MG63 (cell line): ENCODE measurements at places on chromosomes 1 and 21.

GRCh38 chr1:153397924-153398651, 7.2 kb upstream of the S100A8 start:
- no peak for DNase-seq

GRCh38 chr1:172887162-172887561, 163.6 kb downstream of the TNFSF18 start:
- no peak for DNase-seq

DNA sequence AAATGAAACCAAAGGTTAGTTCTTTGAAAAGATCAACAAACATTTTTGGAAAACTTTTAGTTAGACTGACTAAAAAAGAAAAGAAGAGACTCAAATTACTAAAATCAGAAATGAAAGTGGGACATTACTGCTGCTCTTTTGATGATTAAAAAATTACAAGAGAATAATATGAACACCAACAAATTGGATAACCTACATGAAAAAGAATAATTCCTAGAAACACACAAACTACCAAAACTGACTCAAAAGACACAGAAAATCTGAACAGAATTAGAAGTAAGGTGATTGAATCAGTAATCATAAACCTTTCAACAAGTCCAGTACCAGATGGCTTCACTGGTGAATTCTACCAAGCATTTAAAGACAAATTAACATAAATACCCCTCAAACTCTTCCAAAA, 5.6 kb downstream of the KIFAP3 start:
- no peak for DNase-seq

- DNase-seq: no peak
These were observed 38.8 kb upstream of the CLCA4 start for GRCh38 chr1:86507935-86508582.

- DNase-seq: no peak
These were observed 271.5 kb upstream of the BEND5 start for GRCh38 chr1:49048188-49048587.

- no peak for DNase-seq
These were observed 19.5 kb downstream of the LACTBL1 start for GRCh38 chr1:22953057-22953739.

- DNase-seq: no peak
These were observed 1012.7 kb downstream of the ADGRL2 start for GRCh38 chr1:82813386-82813785.

- no peak for DNase-seq
These were observed 96.5 kb upstream of the CAMK1G start for GRCh38 chr1:209486861-209487593.

- no peak for DNase-seq
These were observed 35.6 kb upstream of the ERG start for GRCh38 chr21:38533887-38534286.

DNA sequence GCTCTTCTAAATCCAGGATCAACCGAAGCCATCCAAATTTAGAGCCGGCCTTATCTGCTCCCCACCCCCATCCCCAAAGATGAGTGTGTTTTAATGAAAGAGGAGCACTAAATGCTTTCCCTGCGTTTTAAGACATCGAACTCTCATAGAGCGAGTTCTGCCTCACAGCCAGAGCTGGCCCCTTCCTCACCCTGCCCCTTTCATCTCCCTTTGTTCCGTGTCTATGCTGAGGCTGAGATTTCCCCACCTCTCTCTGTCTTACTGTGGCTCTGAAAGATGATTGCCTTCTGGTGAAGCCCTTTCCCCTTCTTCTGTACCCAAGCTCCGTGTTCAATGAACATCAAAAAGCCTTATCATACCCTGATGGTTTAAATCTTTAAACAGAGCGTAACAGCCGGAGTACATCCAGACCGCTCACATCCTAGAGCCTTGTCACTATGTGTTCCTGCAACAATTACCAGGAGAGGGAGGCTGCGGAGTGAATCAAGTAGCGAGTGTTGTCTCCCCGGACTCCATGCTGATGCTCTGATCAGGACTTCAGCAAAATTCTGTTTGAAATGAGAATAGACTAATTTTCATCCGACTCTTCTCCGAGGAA, 110.1 kb downstream of the ZNF326 start:
- DNase-seq: no peak

DNA sequence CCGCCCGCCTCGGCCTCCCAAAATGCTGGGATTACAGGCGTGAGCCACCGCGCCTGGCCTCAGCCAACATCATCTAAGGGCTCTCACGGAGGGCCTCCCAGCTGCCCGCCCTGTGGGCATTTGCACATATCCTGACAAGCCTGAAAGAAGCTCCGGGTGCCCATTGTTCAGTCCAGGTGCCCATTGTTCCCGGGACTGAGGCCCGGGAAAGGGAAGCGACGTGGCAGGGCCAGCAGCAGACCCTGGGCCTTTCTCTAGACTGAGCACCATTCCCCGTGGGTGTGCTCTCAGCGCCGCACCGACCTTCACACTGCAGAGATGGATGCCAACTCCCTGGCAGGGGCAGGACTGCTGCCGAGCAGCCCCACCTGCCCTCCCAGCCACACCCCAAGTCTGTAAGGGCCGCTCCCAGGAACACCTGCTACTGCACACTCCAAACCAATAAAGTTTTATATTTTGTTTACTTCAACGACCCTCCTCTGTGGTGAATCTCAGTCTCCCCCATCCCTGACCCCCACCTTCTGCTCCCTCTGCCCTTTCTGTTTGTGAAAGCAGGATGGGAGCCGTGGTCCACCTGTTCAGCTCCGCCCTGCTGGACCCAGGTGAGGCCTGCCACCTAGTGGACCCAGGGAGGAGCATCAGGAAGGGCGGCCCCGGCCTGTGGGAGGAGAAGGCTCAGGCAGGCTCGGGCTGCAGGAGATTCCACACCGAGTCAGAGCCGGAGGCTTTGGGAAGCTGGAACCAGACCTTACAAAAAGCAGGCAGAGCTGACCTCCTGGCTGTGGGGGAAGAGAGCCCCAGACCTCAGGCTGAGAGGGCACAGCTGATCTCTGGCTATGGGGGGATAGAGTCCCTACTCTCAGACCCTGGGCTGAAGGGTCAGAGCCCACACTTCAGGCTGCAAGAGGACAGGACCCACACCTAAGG, 1.1 kb upstream of the TMEM82 start:
- DNase-seq: peak; percentile 62
